Activated CD8-positive, alpha-beta memory T cell treated with anti-CD3 and anti-CD28 coated beads for 4 hours (primary cell): ENCODE measurements at places on chromosomes 4 and X.
A peak's percentile ranks its signal among the peaks of the same experiment; 100 is the strongest.

GRCh38 chr4:70914000-70914399, 11.8 kb downstream of the MOB1B start:
- no peak for DNase-seq

- no peak for DNase-seq
These were observed 30.6 kb downstream of the THAP9 start for GRCh38 chr4:82930848-82931755.

DNA sequence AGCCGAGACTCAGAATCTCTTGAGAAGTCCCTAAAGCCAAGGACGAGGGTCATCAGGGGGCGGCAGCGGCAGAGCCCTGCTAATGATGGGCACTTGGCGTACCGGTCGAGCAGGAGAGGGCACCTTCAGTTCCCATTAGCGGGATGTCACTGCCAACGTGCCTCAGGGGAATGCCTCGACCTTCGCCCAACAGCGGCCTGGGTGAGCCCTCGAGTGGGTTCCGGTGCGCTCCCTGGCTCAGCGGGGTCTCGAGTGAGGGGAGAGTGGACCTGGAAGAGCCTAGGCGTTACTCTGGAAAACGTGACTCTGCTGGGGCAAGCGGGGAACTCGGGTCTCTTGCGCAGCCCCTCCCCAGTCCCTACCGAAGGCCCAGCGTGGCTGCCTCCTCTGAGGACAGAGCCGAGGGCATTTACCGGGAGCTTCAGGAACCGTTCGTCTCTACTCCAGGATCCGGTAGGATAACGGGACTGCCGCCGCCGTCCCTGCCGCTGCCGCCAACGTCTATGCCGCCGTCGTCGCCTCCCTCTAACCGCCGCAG, 36.9 kb downstream of the PGRMC1 start:
- DNase-seq = no peak

GRCh38 chrX:15418041-15418706, 34.0 kb upstream of the VEGFD start:
- no peak for DNase-seq

GRCh38 chr4:77028246-77028645, 47.5 kb downstream of the CCNI start:
- DNase-seq = no peak

DNA sequence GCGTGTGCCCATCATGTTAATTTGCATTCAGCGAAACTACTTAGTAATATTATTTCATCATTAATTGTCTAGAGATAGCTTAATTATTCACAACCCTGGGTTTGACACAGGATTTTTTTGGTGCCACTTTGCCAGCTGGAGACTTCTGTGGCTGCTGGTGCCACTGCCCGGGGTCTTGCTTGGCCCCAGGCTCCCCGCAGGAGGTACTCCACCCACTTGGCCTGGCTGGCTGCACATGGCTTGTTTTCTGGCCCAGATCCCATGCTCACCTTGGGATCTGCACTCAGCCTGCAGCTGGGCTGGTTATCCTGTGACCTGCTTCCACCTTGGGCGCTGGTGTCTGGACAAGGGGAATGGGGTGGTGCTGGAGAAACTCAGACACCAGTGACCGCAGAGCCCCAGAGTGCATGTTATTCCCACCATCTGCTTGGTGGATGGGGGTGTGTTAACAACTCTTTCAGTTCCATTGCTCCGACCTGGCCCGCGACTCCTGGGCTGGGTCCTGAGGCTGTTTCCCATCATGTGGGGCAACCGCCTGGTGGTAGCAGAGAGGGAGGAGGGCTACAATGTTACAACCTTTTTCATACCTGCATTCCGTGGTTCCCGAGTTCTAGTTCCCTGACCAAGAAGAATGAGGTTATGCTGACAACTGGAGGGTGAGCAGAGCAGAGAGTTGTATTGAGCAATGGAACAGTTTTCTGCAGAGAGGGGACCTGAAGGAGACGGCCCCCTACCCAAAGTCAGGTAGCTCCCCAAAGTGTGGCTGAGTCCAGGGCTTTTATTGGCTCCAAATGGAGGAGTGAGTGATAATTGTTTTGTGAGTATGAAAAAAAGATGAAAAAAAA, 1950.0 kb upstream of the IGFBP7 start:
- DNase-seq = no peak

- peak; percentile 8 for DNase-seq
These were observed at the start of gene WNK3 for GRCh38 chrX:54357414-54358377. TSS of gene WNK3 (minus strand) at chrX:54358046.

DNA sequence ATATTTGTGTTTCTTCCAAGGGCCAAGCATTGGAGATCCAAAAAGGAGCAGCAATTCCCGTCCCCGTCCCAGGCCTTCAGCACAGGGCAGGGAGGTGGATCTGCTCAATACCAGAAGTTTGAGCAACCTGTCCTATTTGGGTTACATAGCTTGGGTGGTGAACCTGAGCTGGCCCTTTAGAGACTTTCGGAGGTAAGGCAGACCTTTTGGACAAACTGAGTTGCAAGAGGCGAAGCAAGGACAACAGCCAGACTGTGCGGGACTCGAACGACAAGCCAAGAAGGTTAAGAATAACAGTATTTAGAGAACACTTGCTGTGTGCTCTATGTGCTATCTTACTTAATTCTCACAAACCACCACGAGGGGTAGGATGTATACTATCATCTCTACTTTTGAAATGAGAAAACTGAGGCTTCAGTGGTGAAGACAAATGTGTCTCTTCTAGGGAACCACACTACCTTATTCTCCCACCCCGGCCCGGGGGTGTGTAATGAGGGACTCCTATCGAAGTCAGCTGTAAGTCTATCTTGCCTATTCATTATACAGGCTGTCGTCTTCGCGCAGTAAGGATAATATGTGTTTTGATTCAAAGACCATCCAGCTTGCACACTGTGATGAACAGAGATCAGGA, 1.3 kb downstream of the NOP14 start:
- DNase-seq = no peak

DNA sequence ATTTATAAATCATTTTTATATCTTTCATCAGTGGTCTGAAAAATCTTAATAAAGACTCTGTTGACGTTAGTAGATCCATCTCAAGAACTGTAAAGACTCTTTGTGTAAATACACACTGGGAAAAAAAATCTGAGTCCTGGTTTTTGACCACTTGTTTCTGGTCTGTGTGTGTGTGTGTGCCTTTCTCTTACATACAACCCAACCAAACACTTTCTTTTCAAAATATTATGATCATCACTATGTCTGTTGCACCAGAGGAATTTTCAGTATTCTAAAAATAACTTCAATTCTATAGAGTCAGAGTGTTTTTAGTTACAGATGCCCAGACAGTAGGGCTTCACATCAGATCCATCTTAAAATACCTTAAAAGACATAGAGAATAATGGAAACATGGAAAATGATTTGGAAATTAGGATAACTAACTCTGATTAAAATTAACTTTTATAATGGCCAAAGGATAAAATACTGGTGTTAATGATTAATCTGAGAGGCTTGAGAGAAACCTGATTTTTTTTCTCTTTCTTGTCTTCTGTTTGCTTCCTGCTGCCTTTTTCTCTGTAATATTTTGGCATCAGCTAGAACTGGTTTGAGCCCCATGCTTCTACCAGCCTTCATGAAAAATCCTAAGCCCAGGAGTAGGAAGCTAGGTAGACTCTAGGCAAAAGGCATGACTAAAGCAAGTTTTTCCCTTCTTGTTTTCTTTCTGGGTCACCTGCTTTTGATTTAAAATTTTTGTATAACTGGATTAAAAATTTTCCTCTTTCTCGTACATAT, 99.7 kb downstream of the ATXN3L start:
- DNase-seq = no peak

DNA sequence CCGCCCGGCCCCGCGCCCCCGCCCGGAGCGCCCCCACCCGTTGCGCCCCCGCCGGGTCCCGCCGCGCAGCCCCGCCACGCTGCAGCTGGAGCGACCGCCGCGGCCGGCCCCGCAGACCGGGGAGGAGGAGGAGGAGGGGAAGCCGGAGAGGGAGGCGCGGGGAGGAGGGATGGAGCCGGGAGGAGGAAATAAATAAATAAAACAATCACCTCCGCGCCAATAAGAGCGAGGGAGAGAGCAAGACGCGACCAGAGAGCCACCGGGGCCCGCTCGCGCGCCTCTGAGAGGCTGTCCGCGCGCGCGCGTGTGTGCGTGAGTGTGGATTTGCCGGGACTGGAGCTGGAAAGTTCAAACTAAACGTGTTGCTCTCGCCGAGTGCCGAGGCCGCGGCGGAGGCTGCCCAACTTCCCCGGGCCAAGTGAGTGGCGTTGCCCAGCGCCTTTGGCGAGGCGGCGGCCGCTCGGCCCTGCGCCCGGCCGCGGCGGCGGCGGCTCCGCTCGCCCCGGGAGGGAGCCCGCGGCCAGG, 2184.4 kb upstream of the TENM3 start:
- no peak for DNase-seq

DNA sequence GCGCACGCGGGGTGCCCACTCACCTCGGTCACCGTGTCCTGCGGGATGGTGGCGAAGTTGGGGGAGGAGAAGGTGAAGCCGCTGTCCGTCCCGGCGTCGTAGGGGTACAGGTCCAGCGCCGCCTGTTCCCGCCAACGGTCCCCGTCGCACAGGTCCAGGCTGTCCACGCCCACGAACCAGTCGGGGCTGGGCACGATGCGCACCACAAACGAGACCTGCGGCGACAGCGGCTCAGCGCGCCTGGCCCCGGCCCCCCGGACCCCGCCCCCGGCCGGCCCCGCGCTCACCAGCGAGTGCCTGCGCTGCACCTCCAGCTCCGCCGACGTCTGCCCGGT, 1.4 kb downstream of the SPON2 start:
- no peak for DNase-seq

GRCh38 chrX:40174001-40174853, 76.5 kb upstream of the BCOR start:
- no peak for DNase-seq

GRCh38 chr4:81757691-81758090, 286.0 kb upstream of the RASGEF1B start:
- DNase-seq = no peak

DNA sequence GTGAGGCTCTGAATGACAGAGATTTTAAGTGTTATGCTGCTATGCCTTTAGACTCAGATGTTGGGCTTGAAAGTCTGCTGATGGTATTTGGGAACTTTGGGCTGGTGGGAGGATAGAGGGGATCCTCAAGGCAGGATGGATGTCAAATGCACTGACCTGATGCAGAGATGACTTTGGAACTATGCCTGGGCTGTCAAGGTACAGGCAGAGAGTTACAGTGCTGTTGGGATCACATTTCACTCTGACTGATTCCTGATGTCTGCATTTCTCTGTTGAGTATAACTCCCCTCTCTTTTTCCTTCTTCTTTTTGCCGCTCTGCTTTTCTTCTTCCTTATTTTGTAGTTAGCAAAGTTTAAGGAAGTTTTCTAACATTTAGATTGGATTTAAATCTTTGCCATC, 271.8 kb upstream of the ARX start:
- no peak for DNase-seq

- no peak for DNase-seq
These were observed 287.2 kb downstream of the FRMPD4 start for GRCh38 chrX:12425496-12425895.
